ENCODE measurements at places on chromosomes 12 and 14. TPM values are rescaled to one million over a fixed set of nuclear protein-coding genes. Genes with fewer than 3 reads are reported as not detected.
A peak's percentile ranks its signal among the peaks of the same experiment; 100 is the strongest.

DNA sequence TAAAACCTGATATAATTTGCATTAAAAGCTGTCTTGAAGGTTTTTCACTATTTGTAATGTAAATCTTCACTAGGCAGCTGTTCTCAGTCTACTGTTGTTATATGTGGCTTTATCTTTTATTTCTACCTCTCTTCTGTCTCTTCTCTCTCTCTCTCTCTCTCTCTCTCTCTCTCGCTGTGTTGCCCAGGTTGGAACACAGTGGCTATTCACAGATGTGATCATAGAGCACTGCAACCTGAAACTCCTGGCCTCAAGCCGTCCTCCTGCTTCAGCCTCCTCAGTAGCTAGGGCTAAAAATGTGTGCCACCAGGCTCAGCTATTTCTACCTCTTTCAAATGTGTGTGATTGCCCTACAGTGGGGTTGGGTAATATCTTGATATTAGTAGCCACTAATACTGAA, 21.1 kb downstream of the FUT8 start:
- no peak for DNase-seq

- DNase-seq: no peak
Observed at GRCh38 chr12:81206429-81206828, 128.6 kb downstream of the ACSS3 start.

DNA sequence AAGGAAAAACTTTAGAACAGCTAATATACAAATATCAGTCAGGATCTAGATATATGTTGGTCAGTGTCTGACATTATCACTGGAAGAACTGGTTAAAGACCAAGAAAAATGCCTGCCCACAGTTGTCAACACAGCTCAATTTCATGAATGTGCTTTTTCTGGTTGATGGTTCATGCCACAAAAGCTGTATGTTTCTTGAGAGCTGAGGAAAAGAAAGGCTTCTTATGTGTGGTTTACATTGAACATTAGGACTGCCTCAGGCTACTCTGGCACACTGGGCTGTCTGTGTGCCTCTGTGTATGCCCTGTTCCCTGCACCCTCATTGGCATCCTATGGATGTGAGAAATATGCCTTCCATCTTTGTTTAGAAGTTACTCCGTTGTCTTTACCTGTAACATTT, 218.8 kb upstream of the RGS6 start:
- no peak for DNase-seq

GRCh38 chr12:51869931-51870330, 18.0 kb upstream of the ANKRD33 start:
- no peak for DNase-seq

GRCh38 chr14:41749429-41749828, 142.8 kb downstream of the LRFN5 start:
- no peak for DNase-seq

DNA sequence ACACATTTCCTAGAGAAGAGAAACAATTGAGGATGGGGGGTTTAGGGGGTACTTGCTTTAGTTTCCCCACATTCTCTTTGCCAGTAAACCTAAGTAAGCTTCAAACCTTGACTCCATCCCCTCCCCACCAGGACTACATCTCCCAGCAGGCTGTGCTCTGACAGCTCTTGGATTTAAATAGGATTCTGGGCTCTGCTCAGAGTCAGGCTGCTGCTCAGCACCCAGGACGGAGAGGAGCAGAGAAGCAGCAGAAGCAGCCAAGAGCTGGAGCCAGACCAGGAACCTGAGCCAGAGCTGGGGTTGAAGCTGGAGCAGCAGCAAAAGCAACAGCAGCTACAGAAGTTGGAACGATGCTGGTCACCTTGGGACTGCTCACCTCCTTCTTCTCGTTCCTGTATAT, 20.6 kb downstream of the RDH12 start:
- peak; percentile 75 for DNase-seq

DNA sequence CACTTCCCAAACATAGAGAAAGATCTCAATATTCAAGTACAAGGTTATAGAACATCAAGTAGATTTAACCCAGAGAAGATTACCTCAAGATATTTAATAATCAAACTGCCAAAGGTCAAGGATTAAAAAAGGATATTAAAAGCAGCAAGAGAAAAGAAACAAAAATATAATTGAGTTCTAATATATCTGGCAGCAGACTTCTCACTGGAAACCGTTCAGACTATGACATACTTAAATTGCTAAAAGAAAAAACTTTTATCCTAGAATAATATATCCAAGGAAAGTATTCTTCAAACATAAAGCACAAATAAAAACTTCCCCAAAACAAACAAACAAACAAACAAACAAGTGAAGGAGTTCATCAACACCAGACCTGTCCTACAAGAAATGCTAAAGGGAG, 92.4 kb downstream of the FSCB start:
- no peak for DNase-seq

GRCh38 chr12:119363037-119363436, 28.5 kb downstream of the CCDC60 start:
- no peak for DNase-seq

DNA sequence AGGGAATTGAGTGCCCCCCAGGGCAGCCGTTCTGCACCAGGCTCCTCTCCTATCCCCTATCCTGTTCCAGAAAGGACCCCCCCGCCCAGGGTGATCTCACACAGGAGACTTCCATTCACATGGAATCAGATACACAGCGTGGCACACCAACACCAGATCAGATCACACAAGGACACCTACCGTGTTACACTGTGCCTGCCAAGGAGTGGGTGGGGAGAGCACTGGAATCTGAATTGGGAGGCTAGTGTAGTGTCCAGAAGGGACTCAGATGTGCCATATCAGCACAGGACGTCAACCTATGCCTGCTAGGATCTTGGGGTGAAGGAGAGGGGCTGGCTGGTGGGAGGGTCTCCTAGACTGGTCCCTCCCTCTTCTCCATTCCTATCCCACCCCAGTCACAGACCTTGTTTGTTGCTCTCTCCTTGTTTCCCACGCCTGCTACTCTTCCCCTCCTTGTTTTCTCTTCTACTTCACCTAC, 2.3 kb downstream of the PTMS start:
- DNase-seq: no peak

DNA sequence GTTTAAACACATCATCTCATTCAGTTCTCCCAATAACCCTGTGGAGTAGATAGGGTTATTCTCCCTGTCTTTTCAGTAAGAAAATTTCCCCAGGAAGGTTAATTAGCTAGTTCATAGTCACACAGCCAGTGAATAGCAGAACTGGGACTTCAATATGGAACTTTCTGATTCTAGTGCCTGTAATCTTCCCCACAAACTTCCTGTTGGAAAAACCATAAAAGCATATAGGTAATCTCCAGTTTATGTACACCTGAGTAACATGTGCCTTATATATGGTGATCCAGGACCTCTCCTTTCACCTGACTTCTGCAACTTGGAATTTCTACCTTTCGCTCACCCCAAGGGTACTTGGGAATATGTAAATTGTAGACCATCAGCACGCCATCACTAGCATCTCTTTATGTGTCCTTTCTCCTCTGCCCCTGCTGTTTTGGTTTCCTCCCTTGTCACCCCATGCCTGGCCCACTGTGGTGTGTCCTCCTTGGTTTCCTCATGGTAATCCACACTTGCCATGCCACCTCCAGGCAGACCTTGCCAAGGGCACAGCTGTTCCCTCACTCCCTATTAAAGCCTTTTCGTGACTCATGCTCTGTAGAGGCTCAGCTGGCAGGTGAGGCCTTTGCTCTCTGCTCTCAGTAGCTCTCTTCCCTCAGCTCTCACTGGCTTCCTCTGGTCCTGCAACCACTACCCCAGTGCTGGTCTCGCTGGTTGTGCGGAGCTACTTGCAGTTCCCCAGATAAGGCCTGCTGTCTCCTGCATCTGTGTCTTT, 16.7 kb downstream of the TBC1D30 start:
- DNase-seq: no peak

GRCh38 chr12:103814436-103814835, 26.6 kb downstream of the NT5DC3 start:
- DNase-seq: no peak

KCNH3 gene
- not detected for total RNA-seq

PTPRQ gene
- not detected for total RNA-seq

SMCO2 gene
- total RNA-seq: not detected

SIRT4 gene
- total RNA-seq: 4.1 TPM

SLCO1B3 gene
- total RNA-seq: not detected

TMEM229B gene
- total RNA-seq: 4.7 TPM

VASH1 gene
- total RNA-seq: 23.4 TPM

MAP4K5 gene
- 179 TPM for total RNA-seq

All from uterus (tissue), 4 donors.